ENCODE measurements at places on chromosomes 2 and 18.

DNA sequence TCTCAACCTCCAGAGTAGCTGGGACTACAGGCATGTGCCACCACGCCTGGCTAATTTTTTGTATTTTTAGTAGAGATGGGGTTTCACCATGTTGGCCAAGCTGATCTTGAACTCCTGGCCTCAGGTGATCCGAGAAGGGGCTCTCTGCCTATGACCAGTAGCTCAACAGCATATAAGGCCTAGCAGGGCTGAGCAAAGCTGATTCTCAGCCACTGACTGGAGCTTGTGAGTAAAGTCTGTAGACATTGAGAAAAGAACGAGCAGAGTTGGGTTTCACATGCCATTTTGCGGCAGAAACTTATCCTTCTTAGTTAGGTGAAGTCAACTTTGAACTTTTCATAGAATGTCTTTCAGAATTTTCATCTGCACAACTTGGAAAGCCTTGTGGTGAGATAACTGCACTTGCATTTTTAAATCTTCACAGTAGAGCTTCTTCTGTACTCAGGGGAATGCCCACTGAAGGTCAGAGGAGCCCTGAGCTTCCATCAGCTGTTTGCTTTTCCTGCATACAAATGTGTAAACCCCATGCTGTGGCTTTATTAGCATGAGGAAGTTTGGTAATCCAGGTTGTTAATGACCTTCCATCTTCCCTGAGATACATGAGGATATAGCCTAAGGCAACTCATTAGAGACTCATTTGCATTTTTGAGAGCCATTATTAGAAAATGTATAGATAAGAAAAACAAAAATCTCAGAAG, 602.4 kb downstream of the METTL4 start:
- no peak for DNase-seq

- DNase-seq: no peak
These were observed 375.3 kb downstream of the LNPK start for GRCh38 chr2:175626796-175627195.

GRCh38 chr2:187462839-187463238, 14.8 kb upstream of the CALCRL start:
- DNase-seq: no peak

DNA sequence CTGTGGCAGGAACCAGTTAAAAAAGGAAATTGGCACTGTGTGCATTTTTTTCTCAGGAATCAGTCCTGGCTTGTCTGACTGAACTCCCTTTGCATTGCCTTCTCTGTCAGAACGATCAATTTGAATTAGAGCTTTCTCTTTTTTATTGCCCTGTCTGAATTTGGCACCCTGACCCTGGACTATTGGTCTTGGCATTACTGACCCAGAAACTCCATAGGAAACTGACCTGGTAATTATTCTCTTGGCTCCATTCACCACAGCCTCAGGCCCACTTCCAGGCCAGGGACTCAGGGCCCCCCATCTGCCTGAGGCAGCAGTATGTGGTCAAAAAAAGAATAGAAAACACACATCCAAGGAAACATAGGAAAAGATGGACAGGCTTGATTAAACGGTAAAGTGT, 32.0 kb upstream of the CCDC88A start:
- no peak for DNase-seq

GRCh38 chr2:157238296-157238695, 19.2 kb upstream of the GALNT5 start:
- DNase-seq: no peak

GRCh38 chr18:11027862-11028261, 121.5 kb downstream of the PIEZO2 start:
- no peak for DNase-seq

DNA sequence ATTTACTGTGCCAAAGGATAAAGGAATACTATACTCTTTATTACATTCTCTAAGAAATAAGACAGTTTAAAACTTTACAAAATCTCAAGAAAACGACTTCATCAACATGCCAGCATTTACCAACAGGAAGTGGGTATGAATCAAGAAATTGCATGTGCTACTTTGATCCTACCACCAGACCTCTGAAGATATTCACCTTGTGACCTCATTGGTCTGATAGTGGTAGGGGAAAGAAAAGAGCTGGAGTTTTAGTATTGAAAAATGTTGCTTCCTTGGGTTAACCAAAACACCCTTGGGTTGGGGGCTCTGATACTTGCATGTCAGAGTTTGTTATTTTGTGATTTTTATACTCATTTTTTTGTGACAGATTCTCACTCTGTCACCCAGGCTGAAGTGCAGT, 84.1 kb upstream of the LPIN2 start:
- no peak for DNase-seq
